Anterior cingulate cortex (tissue), 58 donors: ENCODE measurements at places on chromosomes 16 and 17.

DNA sequence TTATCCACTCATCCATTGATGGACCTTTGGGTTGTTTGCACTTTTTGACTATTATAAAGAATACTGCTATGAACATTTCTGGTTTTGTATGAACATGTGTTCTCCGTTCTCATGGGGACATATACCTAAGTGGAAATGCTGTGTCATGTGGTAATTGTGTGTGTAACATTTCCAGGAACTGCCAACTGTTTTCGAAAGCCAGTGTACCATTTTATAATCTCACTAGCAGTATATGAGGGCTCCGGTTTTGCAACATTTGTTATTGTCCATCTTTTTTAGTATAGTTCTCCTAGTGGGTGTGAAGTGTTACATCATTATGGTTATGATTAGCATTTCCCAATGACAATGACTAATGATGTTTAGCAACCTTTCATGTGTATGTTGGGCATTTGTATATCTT is 5.1 kb upstream of the TRIM25 start:
- DNase-seq: no peak

DNA sequence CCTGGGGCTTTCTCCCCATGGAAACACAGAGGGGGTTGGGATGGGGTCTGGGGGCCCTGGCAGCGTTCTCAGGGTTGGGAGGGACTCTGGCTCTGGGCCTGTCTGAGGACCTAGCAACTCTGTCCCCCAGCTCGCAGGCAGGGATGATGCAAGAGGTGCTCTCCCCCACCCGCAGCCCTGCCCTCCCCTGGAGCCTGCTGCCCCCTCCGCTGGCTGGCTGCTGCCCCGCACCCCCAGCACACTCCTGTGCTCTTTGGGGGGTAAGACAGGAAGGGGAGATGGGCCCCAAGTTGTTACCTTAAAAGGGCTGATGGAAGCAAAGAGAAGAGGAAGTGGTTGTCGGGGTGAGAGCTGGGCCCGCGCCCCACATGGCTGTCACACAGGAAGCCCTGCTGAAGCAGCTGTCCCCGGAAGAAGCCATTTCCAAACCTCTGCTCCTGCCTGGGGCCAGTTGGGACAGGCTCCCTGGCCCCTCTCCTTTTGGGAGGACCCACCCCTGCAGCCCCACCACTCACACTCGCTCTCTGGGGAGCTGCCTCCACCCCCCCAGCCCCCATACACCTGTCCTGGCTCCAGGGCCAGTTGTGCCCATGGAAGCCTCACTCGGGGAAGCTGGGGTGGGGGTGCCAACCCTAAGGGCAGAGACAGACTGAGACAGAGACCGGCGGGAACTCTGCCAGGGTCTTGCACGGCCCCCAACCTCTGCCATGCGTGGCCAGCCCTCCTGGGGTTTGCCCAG is 2.5 kb downstream of the CORO1A start:
- no peak for DNase-seq

GRCh38 chr17:54028986-54029580 is 206.4 kb downstream of the KIF2B start:
- no peak for DNase-seq

DNA sequence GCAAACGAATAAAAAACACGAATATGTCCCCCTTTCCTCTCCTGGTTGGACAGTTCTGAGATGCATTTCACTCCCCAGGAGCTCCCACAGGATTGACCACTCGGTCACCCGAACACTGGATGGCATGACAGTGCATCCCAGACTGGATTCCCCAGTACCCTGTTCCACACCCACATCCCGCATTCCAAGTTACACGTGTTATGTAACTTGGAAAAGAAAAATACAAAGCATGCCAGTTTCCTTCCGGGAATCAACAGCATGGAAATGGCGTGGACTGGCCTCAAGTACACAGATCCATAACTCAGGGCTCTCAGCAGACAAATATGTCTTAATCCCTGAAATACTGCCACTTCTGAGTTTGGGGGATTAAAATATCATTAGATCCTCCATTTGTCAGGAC is 12.6 kb upstream of the KLHL36 start:
- no peak for DNase-seq

- DNase-seq: no peak
Measured at GRCh38 chr16:28923652-28924398, 1.2 kb downstream of the RABEP2 start.

DNA sequence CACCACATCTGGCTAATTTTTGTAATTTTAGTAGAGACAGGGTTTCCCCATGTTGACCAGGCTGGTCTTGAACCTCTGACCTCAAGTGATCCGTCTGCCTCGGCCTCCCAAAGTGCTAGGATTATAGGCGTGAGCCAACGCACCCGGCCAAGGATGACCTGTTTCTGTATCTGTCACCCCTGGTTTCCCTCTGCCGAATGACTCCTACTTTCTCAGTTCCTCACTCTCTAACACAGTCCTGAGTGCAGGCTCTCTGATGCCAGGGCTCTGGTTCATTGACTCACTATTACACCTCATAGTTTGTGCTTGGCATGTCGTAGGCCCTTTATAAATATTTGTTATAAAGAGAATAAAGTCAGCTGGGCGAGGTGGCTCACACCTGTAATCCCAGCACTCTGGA is 10.7 kb upstream of the PRPF8 start:
- DNase-seq: no peak

- DNase-seq: peak; percentile 21
Measured at GRCh38 chr17:68378268-68379176, 78.8 kb downstream of the WIPI1 start.
